ENCODE measurements at places on chromosomes 13 and 19. TPM values are rescaled to one million over a fixed set of nuclear protein-coding genes. Genes with fewer than 3 reads are reported as not detected.

- DNase-seq = no peak
Observed at GRCh38 chr13:26024558-26024957, 27.3 kb downstream of the SHISA2 start.

GRCh38 chr19:3161453-3161852 is 17.1 kb upstream of the S1PR4 start:
- DNase-seq = no peak

GRCh38 chr13:20679879-20680278 is 23.6 kb upstream of the IL17D start:
- DNase-seq = no peak

SBK3 gene
- not detected for total RNA-seq

LGALS4 gene
- total RNA-seq = 3.5 TPM

All from thoracic aorta (tissue), 2 donors.